ENCODE measurements at places on chromosomes 1 and 21.

- no peak for DNase-seq
These were observed 12.0 kb upstream of the HUNK start for GRCh38 chr21:31860851-31861250.

- no peak for DNase-seq
These were observed 88.6 kb upstream of the PLXNA2 start for GRCh38 chr1:208332774-208333126.

GRCh38 chr1:180953291-180954004, 40.8 kb downstream of the KIAA1614 start:
- no peak for DNase-seq

- peak; percentile 73 for DNase-seq
These were observed 99.4 kb downstream of the GIPC2 start for GRCh38 chr1:78145105-78145580.

DNA sequence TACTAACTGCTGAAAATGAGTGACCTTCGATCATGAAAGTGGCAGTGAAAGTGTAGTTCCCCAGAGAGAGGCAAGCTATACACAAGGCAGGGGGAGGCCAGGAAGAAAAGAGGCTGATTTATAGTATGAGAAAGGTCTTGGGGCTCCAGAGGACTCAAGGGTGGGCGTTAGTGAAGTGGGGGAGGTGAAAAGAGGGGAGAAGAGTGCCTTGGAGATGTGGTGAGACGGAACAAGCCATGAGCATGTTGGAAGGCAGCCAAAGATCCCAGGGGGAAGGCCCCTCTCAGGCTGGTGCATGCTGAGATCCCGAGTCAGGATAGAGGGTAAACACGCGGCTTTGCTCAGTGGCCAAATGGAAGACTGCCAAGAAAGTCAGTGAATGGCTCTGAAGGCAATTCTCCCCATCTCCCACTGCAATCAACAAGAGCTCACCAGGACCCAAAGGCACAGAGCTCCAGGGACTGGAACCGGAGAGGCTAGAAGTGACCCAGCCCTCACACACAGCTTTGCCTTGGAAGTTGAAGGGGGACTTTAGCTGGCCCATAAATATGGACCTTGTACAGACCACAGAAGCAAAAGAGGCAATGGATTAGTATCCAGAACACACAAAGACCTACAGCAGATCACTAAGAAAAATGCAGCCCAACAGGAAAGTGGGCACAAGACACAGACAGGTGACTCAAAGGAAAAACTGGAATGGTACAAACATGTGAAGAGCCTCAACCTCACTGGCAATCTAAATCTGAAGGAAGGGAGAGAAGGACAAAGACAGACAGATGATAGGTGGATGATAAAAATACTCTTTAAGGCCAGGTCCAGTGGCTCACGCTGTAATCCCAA, 49.6 kb downstream of the HSF2BP start:
- DNase-seq: no peak

Data from endodermal cell (in vitro differentiated cells).